ENCODE measurements at places on chromosomes 1 and 21.

- no peak for DNase-seq
These were observed 77.2 kb downstream of the ADGRL2 start for GRCh38 chr1:81877940-81878339.

DNA sequence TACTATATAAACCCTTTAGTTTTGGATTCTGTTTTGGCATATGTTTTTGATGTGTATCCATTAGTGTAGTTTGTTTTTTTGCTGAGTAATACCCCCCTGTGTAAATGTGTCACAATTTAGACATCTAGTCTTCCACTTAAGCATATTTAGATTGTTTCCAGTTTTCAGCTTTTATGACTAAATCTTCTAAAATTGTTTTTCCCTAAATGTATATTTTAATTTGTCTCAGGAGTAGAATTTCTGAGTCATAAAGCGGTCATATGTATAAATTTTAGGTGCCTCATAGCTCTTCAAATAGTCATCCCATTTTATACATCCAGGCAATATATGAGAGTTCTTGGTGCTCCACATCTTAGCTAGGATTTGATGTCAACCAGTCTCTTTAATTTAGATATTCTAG lies 1348.0 kb downstream of the MRPL39 start:
- DNase-seq, result no peak

DNA sequence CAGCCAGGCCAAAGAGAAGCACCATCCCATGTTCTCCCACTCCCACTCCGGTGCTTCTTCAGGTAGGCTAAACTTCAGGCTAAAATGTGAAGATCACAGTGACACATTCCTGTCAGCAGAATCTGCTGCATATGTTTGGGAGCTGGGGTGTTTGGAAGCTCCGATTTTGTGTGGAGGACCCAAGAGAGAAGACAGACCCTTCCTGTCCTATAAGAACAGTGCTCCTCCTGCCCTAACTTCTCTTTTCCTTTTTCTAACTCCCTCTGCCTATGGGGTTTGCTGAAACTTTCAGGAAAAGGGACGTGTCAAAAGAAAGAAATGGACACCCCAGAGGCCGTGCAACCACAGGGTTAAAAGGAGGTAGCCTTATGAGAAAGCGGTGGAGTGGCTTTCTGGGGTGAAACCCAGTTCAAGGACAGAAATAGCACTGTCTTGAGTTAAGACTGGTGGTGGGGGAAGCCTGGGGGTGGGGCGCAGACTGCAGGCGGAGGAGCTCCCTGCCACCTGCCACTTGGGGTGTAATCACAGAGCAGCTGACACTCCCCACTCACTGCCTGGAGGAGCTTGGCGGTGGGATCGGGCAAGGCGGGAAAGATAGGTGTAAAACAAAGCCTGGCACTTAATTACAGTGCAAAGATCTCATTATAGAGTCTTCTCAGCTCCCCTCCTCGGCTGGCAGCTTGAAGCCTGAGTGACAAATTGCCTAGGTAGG lies 645 bp upstream of the TLR5 start:
- DNase-seq, result no peak

DNA sequence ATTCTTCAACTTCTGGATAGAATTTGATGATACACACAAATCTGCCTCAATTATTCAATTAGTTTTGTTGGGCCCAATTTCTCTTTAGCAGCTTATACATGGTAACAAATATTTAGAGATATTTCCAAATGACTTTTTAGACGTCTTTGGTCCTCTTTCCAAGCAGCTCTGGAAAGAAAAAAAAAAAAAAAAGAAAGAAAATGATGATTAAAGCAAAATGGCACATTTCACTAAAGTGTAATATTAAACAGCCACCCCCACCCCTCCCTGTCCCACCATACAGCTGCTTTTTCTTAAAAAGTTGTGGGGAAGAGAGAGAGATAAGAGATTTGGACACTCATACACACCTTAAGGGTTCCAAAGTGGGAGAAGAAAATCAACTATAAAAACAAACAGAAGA lies 977 bp downstream of the METTL18 start:
- DNase-seq, result no peak

DNA sequence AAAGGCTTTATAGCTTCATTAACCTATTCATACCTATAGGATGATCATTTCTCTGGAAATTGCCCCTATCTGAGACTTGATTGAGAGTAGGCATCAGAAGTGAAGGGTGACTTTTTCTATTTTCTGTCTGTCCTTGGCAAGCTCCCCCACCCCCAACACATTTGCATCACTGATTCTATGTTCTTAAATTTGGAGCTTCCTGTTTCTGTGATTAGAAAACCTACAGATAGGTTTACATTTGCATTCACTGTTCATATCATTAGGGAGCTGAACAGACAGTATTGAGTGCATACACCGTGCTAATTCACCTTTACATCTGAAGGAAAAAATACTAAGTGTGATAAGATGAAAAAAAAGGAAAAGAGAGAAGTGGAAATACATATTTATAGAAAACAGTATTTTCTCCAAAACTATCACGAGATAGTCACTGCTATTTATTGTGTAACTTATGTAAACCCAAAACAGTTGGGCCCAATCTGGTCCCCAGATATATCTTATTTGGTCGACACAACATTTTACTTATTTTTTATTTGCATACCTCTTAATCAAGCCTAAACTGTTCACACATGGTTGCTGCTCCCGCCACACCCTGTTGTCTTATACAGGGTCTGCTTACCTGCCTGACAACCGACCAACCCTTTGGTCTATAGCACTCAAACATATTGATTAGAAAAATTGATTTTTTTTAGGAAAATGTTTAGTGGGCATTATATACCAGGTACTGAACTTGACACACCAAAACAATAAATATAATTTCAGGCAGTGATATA lies 218.8 kb downstream of the NTNG1 start:
- DNase-seq, result no peak

- DNase-seq, result no peak
These were observed 18.1 kb upstream of the EPHA8 start for GRCh38 chr1:22545141-22545540.

GRCh38 chr1:94989398-94989797 lies 62.5 kb upstream of the CNN3 start:
- DNase-seq, result no peak

DNA sequence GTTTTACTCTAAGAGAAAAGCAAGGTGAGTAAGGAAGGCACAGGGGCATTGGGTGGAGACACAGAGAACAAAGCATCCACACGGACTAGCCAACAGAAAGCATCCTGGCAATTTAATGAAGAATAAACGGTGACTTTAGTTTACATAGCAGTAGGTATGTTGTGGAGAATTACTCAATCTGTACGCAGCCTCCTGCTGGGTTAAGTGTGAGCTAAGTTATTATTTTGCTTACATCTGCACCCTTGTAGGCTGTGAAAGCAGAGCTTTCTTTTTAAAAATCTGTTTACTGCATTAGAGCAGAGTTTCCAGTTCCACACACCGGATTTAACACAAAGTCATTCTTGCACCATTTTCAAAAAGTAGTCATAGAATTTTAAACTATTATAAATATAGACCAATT lies 144.5 kb downstream of the AKT3 start:
- no peak for DNase-seq

DNA sequence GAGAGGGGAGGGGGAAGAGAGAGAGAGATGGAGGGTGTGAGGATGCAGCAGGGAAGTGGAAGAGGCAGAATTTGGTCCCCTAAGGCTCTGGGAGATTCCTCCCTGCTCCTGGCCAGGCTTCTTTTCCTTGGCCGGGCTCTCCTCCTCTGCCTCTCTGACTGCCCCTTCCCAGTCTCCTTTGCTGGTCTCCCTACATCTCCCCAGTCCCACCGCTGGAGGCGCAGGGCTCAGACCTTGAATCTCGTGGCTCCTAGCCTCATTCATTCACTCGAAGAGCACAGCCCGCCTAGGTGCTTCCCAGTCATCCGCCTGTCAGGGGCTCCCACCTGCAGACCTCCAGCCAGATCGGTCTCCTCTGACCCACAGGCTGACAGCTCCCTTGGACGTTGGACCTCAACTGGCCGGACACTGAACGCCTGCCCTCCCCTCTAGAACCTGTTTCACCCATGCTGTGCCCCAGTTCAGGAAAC lies 76.5 kb downstream of the VWA5B1 start:
- no peak for DNase-seq

- DNase-seq, result no peak
These were observed 48.5 kb downstream of the WNT9A start for GRCh38 chr1:227899141-227899819.

GRCh38 chr1:243457363-243457982 lies 201.6 kb downstream of the SDCCAG8 start:
- DNase-seq, result no peak

DNA sequence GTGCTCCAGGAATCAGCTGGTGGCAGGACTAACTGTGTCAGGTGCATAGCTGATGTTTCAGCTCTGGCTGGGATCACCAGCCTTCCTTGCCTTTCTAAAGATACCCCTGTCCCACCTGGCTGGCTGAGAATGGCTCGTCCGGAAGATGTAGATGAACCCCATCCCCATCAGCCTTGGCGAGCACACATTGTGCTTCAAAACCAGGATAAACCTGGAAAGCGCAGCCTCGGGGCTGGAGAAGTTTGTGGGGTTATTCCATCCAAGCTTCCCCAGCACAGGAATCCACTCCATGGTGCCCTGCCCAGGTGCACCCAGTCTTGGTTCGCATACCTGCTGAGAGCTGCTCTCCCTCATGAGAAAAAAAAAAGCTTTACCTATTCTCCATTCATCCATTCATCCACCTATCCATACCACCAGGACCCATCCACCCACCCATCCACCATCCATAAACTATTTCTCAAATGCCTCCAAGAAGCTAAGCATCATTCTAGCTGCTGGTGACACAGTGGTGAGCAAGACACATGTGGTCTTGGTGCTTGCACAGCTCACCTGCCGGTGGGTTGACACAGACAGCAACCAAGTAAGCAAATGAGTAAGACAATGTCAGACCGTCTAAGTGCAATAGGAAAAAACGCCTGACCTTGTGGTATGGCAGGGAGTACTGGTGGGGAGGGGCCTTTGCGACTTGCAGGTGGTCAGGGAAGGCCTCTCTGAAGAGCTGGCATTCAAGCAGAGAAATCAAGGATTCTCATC lies 94.0 kb downstream of the DMRTB1 start:
- no peak for DNase-seq

DNA sequence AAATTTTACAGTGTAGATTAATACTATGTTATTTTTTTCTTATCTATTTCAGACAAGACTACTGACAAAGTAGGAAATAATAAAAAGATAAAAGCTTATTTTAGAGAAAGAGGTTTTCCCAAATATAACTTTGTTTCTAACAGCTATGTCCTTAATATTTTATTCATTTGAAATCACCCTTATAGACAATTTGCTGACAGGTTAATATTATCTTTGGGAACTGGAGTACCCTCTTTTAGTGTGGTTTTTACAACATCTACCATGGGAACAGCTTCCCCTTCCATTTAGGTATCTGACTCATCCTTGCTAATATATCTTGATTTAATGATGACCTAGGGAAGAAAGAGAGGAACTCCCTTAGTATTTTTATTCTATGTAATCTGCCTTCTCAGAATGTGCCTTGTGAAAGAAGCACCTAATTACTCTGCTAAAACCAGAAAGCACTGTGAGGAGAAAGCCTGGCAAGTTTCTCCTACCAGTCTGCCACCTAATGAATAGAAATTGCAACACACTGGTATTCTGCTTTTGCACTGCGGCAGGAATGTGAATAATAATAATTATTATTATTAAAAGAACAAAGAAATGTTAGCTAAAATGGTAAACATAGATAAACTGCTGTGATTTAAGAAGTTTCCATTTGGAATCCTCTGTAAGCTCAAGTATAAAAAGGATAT lies 192.8 kb downstream of the PDE4B start:
- DNase-seq, result no peak

- DNase-seq, result no peak
These were observed 80.7 kb downstream of the TGFB2 start for GRCh38 chr1:218425647-218426342.

- peak; percentile 43 for DNase-seq
These were observed 205.0 kb downstream of the TOMM20 start for GRCh38 chr1:234923626-234924025.

GRCh38 chr1:14810595-14811361 lies 212.3 kb downstream of the KAZN start:
- DNase-seq, result no peak

DNA sequence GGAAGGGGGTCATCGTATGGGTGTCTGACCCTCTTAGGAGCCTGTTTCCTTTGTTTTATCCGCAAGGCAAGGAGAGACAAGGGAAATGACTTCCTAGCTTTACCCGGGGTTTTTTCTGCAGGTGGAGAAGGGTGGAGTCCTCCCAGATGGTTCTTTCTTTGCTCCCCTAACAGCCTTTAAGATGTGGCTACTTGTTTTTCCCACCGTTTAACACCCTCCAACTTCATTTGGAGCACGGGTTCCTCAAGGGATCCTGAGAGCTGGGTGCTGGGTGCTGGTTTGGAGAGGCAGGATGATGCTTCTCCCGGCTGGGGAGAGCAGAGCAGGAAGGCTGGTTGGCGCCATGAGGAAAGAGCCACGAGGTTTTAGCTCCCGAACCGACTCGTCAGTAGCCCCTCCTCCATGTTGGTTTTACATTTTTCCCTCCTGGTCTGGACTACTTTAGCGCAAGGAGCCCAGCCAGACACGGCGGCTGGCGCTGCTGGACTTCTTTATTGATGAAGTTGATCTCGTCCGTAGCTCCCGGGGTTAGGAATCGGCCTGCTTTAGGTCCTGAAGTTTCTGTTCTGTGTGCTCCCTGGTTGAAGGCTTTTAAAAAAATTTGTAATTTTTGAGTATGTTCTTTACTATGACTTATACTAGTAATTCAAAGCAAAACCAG lies 1.4 kb downstream of the UCK2 start:
- DNase-seq, result peak; percentile 71

DNA sequence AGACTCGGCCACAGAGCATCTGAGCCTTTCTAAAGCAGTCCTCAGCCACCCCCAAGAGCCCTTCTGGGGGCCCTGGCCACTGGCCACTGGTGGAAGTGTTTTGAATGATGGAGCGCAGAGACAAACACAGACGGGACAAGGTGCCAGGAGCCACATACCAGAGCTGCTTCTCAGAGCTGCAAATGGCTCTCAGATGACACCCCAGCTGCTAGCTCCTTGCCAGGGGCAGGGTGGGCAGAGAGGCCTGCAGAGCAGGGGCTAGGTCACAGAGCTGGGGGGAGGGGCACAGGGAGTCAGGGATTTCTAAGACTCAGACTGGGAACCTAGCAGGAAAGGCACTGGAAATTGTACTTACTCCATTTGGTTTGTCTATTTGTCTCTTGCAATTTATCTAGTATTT lies 30.4 kb downstream of the KCNN3 start:
- no peak for DNase-seq

- no peak for DNase-seq
These were observed 4.5 kb upstream of the GADD45A start for GRCh38 chr1:67680486-67680885.

DNA sequence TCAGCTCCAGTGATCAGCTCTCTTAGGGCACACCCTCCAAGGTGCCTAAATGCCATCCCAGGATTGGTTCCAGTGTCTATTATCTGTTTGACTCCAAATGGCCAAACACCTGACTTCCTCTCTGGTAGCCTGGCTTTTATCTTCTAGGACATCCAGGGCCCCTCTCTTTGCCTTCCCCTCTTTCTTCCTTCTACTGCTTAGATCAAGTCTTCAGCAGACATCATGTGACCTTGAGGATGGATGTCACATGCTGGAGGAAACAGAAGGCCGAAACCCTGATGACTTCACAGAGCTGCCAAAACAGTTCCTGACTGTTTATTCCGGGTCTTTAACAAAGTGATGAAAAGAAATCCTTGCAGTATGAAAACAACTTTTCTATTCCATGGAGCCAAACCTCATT lies 24.4 kb upstream of the WDR26 start:
- no peak for DNase-seq

Data from ascending aorta (tissue), 2 donors.